ENCODE measurements at places on chromosomes 3 and 15.

GRCh38 chr3:128735287-128735686 lies 9.3 kb downstream of the RAB7A start:
- no peak for DNase-seq

DNA sequence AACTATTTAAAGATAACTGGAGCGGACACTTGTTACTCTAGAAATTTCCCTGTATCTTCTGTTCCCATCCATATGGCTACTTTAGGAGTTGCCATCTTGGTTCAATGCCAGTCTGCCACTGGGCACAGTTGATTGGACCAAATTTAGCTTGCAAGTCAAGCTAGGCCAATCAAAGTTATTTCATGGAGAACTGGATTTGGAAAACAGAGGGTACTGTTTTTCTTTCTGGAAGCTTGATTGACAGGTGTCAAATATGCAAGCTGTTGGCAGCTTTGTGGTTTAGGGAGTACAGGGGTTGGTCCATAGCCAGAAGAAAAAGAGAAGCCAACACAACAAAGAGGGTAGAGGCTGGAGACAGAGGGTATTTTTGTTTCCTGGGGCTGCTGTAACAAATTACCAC lies 33.4 kb upstream of the KLHL25 start:
- DNase-seq, result no peak

GRCh38 chr3:149609595-149609994 lies 48.2 kb downstream of the WWTR1 start:
- DNase-seq, result no peak

- no peak for DNase-seq
Observed at GRCh38 chr15:40879609-40880008, 5.6 kb upstream of the RHOV start.

- no peak for DNase-seq
Observed at GRCh38 chr15:101795455-101795854, 7.9 kb upstream of the OR4F6 start.

Measured in D341Med (cell line).